Tongue (tissue), 3 donors: ENCODE measurements at places on chromosomes 1 and 21. TPM values are rescaled to one million over a fixed set of nuclear protein-coding genes. Genes with fewer than 3 reads are reported as not detected.

The LEFTY1 gene
- total RNA-seq, result not detected

The OPTC gene
- total RNA-seq, result not detected

The DISP3 gene
- total RNA-seq, result 0.31 TPM

The KCNK2 gene
- 1.5 TPM for total RNA-seq

The RGL1 gene
- 26.6 TPM for total RNA-seq

The CCDC30 gene
- 5.1 TPM for total RNA-seq

The GNG4 gene
- 0.51 TPM for total RNA-seq

The SLC19A2 gene
- total RNA-seq, result 44.3 TPM

The OVAAL gene
- not detected for total RNA-seq

The PLEKHN1 gene
- total RNA-seq, result 6.3 TPM

The DNAJC28 gene
- total RNA-seq, result 2.8 TPM
